ENCODE measurements at places on chromosomes 13 and 19. TPM values are rescaled to one million over a fixed set of nuclear protein-coding genes. Genes with fewer than 3 reads are reported as not detected.

Gene ZNF429
- total RNA-seq = 12.7 TPM

Gene FGF14
- 1.1 TPM for total RNA-seq

DNA sequence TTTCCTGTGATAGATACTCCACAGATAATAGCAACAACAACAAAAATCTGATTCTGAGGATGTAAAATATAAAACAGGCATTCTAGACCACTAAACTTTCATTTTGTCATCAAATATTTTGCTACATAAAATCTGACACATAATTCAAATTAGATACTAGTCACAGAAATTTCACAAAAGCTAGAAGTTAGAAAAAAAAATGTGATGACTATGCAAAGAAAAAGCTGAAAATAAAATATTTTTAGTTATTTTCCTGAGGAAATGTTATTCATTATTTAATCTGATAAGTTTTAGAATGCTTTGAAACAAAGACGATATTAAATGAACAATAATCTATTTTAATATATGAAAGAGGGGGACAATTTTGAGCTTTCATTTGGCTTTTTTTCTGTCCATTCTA lies 357.2 kb downstream of the SLITRK6 start:
- DNase-seq = no peak

DNA sequence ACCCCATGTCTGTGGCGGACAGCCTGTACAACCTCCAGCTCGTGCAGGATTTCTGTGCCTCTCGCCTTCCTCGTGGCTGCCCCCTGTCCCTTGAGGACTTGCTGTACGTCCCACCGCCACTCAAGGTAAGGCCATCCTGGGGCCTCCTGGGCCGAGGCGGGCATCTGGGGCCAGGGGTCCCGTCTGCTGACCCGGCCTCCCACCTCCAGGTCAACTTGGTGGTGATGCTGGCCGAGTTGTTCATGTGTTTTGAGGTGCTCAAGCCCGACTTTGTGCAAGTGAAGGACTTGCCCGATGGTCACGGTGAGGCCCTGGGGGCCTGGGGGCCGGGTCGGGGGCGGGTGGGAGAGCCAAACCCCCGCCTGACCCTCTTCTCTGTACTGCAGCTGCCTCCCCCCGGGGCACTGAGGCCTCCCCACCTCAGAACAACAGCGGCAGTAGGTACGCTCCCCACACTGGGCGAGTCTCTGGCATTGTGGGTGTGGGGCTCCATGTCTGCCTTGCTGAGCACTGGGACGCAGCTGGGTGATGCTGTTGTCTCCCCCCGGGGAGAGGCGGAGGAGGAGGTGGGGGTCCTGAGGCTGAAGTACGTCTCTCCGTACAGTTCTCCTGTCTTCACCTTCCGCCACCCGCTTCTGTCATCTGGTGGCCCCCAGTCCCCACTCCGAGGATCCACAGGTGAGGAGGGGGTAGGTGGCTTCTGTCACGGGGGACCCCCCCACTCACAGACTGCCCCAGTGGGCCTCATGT lies 15.0 kb downstream of the CAMSAP3 start:
- DNase-seq = no peak

- no peak for DNase-seq
Measured at GRCh38 chr19:14310055-14310454, 71.2 kb upstream of the ADGRE5 start.

DNA sequence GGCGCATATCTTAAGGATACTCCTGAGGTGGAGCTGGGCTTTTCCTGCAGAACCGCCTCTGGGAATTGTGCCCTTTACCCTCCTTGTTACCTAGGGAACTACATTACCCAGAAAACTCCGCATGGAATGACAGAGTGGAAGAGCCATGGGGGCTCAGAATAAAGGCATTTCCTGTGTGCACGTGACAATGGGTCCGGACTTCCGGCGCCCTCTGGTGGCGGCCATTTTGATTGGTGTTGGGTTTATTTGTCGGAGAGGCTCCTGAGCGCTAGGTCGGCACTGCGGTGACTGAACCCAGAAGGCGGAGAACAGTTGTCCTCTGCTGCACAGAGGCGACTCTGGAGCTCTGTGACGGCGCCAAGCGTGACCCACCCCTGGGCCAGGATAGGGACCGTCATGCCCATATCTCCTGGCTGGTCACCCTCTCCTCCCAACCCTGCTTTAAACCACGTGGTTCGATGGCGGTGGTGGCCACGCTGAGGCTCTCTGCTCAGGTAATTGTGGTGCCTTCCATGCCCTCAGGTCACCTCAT lies at the start of gene ZNF587B:
ZNF587B (plus strand) TSS at position 229 of the 532 bp plus-strand sequence; CDS start at position 459, 230 bp downstream.
- peak; percentile 75 for DNase-seq

DNA sequence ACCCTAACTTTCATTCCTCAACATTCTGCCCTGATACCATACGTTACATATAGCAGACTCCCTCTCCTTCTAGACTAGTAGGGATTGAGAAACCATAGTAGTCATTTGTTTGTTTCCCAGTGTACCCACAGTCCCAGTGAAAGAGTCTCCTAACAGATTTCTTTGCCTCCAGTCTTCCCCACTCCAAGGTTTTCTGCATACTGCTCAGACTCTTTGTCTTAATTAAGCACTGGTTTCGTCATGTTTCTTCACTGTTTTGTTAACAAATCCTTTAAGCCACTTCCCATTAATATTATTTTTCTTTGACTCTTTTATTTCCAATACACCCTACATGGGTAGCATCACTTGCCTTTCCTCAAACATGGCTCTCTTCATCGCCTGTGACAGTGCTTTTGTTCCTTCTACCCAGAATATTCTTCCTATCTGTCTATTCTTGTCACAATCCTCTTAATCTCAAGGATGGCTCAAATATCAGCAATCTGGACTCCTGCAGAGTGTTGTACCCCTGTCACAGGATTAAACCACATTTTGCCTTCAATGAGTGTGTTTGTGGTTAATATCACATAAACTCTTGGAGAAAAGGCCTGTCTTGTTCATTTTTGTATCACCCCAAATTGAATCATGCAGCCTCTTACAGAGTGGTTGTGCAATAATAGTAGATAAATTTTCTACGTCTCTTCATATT lies 92.7 kb upstream of the KLF12 start:
- no peak for DNase-seq

All from sigmoid colon (tissue), 7 donors.